ENCODE measurements at places on chromosomes 3 and 15. TPM values are rescaled to one million over a fixed set of nuclear protein-coding genes. Genes with fewer than 3 reads are reported as not detected.
A peak's percentile ranks its signal among the peaks of the same experiment; 100 is the strongest.

- no peak for DNase-seq
Measured at GRCh38 chr15:56857828-56858227, 60.6 kb upstream of the TCF12 start.

Gene HHATL
- total RNA-seq, result not detected

GRCh38 chr3:197349368-197349767 lies 51.0 kb upstream of the DLG1 start:
- DNase-seq, result no peak

DNA sequence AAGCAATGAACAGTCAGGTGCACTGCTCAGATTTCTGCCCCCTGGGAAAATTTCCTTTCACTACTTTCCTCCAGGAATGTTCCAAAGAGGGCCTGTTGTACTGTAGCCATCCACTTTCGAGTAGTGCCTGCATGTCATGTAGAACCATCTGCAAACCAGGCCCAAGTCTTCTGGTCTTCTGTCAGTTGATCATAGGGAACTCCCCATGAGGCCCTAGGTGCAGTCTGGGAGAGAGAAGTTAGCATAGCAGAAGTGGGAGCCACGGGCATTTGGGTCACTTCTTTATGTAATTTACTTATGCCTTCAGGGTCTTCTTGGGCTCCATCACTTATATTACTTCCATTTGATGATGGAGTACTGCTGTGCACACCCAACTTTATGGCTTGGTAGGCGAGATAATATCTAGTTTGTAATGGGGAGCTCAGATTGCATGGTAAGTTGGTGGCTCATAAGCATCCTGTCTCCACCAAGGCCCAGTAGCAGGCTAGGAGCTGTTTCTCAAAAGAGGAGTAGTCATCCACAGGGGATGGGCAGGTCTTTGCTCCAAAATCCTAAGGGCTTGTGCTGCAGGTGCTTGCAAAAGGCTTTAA lies 151.4 kb downstream of the NFKBIZ start:
- DNase-seq, result no peak

DNA sequence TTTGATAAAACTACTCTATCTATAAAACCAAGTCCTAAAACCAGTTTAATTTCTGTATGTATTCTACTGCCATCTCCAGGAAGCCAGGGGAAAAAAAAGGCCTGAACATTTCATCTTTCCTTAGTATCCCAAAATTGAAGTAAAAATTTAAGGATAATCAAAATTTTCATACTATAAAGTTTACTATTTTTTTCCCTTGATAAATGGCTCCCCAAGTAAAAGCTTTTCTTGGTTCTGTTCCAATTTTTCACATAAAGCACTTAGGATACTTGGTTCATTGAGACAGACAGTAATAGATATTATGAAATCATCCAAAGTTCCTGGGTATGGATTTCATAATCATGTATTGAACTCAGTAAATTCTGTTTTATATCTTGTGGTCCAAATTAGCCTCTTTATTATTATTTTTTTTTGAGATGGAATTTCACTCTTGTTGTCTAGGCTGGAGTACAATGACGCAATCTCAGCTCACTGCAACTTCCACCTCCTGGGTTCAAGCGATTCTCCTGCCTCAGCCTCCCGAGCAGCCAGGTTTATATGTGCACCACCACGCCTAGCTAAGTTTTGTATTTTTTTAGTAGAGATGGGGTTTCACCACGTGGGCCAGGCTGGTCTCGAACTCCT lies 34.5 kb downstream of the ICE2 start:
- DNase-seq, result no peak

Gene ACOX2
- not detected for total RNA-seq

DNA sequence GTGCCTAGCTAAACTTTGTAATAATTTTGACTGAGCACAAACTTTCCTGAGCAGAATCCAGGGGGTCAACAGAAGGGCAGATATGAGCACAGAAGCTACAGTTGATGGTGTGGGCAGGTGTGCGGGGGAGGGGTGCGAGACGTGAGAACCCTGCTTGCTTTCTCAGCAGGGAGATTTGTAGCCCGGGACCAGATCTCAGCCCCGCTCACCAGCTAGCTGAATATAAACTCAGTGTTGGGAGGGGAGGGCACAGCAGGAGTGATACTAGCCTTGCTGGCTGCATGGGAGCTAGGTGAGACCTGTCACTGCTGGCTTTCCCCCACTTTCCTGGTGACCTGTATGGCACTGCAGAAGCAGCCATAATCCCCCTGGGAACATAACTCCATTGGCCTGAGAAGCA lies 83.4 kb downstream of the CLDN1 start:
- no peak for DNase-seq

DNA sequence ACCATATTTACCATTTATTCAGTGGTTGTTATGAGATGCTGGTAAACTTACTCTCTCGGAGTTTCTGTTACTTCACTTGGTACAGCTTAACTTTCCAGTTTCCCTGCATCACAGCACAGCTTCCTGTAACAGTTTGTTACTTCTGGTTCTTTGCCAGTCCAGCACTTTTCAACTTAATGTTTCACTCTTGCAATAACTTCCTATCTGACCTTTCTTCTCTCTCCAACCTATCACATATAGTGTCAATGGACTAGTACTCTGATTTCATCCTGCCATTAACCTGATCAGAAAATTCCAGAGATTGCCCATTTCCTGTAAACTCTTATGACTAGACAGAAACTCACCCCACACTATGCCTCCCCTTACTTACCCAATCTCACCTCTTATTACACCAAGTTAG lies 3.9 kb upstream of the ATP11B start:
- peak; percentile 18 for DNase-seq

GRCh38 chr3:45817831-45818522 lies 21.6 kb upstream of the SLC6A20 start:
- peak; percentile 20 for DNase-seq

Gene MST1R
- 2.0 TPM for total RNA-seq

DNA sequence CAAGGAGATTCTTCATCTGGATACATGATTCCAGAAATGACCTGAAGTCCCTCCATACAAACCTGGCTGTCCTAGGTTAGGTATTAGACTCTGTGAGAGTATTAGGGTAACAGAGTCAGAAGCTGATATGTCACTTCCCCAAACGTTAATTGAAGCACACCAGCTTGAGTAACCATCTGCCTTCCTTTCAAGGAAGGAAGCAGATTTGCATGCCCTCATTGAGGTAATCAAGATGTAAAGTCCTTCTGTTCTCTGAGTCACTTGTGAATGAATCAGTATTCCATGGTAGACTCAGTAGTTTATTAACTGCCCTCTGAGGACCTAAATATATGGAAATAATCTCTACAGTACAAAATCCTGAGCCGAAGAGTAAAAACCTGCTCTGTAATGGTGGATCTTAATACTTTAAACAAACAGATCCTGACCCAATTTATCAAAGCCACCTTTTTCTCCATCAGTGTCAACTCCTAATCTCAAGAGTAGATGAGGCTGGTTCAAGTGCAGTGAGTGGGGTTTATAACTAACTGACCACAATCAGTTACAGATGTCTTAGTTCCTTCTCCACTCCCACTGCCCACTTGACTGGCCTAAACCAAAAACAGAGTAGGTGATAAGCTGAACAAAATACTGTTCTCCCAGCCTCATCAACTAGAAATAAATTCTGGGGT lies 246.2 kb upstream of the CHRM5 start:
- no peak for DNase-seq

- no peak for DNase-seq
Measured at GRCh38 chr15:100570275-100570674, 31.7 kb downstream of the LINS1 start.

DNA sequence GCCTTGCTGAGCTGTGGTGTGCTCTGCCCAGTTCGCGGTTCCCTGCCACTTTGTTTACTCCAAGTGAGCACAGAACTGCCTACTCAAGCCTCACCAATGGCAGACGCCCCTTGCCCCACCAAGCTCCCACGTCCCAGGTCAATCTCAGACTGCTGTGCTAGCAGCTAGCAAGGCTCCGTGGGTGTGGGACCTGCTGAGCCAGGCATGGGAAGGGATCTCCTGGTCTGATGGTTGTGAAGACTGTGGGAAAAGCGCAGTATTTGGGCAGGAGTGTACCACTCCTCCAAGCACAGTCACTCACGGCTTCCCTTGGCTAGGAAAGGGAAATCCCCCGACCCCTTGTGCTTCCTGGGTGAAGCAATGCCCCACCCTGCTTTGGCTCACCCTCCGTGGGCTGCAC lies 45.0 kb downstream of the SLC12A6 start:
- no peak for DNase-seq

- DNase-seq, result no peak
Measured at GRCh38 chr3:187327845-187328244, 36.3 kb upstream of the MASP1 start.

DNA sequence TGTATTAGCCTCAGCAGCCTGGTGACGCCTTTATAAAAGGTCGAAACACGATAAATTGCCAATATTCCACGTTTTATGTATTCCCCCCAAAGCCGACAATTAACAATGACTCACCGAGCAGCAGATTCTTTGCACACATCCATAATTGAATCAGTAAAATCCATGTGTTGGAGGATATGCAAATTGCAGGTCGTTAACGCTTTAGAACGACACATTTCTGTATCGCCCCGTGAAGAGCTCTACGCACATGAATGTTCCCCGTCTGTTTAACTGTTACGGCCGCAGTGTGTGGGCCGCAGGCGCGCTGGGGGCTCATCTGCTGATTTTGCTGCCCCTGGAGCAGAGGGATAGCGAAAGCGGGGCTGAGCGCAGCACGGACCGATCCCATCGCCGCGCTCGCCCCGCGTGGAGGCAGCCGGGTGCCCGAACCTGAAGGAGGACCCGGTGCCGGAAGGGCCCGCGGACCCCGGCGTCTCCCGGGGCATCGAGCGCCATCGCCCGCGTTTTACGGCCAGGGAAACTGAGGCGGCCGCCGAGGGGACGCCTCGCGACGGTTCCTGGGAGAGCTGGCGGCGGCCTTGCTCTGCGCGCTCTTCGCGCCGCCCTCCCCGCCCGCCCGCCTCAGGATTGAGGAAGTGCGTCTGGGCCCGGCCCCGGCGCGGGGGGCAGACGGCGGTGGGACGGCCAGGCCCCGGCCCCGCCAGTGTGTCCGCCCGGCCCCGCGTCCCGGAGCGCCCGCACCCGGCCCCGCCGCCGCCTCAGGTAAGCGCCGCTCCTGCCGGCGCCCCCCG lies at the start of gene LRRK1:
Gene LRRK1, plus strand, starts transcription at position 668 of the 791 bp plus-strand sequence. CDS start 5,276 bp downstream, outside the sequence.
- peak; percentile 21 for DNase-seq

Gene RLBP1
- total RNA-seq, result not detected

GRCh38 chr3:17040322-17040989 lies 155.7 kb downstream of the PLCL2 start:
- DNase-seq, result no peak

- DNase-seq, result no peak
Measured at GRCh38 chr3:178195824-178196223, 340.4 kb upstream of the KCNMB2 start.

Gene GOLGA8A
- 234 TPM for total RNA-seq

DNA sequence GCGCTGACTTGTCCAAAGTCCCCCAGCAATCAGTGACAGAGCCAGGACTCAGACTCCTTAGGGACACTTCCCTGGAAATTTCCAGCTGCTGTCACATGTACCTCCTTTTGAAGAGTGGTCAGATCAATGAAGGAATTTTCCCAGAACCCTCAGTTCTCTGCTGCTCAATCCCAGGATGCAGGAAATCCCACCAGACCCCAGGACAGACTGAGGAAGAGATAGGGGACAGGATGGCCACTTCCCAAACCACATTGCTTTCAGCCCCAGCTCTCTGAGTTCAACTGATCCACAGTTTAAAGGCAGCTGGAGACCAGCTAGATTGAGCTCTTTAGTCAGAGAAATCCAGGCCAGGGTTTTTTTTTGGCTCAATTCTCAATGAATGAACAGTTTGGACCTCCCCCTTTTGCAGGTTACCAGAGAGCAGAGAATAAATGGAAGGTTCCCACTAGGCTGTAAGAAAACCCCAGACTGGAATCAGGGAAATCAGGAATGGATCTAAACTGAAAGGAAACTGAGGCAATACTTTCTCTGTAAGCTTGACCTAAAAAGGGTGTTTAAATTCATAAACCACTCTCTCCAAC lies 1.5 kb downstream of the CYP1A1 start:
- peak; percentile 29 for DNase-seq

Gene CCDC39
- total RNA-seq, result not detected

DNA sequence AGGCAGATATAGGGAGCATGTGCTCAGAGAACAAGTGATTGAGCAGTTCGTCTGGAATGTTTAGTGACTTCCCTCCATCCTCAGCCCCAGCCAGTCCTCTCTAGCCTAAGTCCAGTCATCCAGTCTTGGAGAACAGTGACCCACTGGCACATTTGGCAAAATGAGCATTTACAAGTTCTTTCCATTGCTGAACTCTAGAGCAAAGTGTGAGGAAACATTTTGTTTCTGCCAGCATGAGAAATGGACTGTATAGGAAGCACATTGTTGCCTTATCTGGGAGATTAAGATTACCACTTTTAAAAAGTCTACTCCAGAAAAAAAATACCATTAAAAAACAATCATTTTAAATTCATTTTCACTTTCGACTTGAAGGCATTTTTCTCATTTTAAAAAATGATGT lies 353.6 kb downstream of the SHQ1 start:
- no peak for DNase-seq

GRCh38 chr3:30449290-30449632 lies 157.1 kb upstream of the TGFBR2 start:
- no peak for DNase-seq

Gene UBA7
- total RNA-seq, result 201 TPM

DNA sequence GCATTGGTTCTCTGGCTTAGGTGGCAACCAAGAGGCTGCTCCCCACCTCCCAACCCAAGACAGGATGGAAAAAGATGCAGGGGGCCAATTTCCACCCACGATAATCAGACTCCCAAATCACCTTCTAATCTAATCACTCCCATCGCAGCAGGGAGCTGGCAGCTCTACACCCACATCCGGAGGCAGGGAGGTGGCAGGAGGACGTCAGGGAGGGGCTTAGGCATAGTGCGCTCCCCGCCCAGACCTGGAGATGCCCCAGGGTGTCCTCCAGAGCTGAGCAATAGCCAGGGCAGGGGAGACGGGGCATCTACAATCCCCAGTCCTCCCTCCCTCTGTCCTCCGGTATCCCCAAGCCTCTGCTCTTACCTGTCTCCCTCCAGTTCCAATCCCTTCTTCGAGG lies 70.5 kb upstream of the SEC13 start:
- peak; percentile 37 for DNase-seq

DNA sequence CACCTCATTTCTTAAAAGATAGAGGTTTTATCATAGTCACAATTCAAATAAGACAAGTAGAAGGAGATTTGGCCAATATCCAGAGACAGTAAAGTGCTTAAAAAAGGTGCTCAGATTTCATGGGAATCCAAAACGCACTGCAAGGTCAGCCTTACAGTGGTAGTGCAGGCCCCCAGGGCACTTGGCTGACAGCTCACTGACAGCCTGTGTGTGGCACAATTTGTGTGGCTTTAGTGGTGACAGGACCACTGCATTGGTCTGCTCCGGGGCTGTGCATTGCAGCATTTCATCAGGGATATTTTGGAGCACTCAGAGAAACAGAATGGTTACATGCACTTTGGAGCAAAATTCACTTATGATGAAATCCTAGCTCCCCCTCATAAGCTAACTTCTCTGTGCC lies 544.3 kb downstream of the NTRK3 start:
- no peak for DNase-seq

DNA sequence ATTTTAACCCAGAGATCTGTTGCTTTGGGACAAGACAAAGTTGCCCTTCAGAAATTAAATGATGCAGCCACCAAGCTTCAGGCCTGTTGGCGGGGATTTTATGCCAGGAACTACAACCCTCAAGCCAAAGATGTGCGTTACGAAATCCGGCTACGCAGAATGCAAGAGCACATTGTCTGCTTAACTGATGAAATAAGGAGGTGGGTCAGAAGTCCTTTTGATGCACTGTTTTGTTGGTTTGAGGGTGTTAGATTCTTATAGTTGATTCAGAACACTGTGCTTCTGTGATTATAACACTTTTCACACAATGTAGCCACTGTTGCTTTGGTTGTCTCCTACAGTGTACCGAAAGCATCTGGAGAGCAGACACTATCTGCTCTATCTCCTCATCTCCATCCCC lies 20.8 kb upstream of the NXPE3 start:
- DNase-seq, result no peak

- DNase-seq, result no peak
Measured at GRCh38 chr3:100268156-100268555, 7.4 kb downstream of the TBC1D23 start.

Data from CD4-positive, CD25-positive, alpha-beta regulatory T cell (primary cell).